ENCODE measurements at places on chromosomes 6 and 20.

DNA sequence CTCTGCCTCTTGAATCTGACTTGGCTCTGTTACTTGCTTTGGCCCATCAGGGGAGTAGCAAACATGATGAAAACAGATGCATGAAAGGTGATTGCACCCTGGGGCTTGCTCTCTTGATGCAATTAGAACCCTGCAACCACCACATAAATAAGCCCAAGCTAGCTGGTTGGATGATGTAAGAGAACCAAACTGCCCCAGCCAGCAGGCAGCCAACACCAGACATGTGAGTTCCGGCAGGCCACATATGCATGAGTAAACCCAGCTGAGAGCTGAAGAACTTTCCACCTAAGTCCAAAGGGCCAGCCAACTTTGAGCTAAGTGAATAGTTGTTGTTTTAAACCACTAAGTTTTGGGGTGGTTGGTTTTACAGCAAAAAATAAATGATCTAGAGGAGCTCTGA, 268.4 kb downstream of the FARS2 start:
- DNase-seq = no peak

GRCh38 chr20:59515013-59515905, 89.1 kb upstream of the PHACTR3 start:
- peak; percentile 2 for DNase-seq

- DNase-seq = peak; percentile 43
Measured at GRCh38 chr6:144667532-144668503, 382.7 kb downstream of the UTRN start.

DNA sequence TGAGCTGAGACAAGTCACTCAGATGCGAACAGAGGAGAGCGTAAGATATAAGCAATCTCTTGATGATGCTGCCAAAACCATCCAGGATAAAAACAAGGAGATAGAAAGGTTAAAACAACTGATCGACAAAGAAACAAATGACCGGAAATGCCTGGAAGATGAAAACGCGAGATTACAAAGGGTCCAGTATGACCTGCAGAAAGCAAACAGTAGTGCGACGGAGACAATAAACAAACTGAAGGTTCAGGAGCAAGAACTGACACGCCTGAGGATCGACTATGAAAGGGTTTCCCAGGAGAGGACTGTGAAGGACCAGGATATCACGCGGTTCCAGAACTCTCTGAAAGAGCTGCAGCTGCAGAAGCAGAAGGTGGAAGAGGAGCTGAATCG, 9.5 kb upstream of the SNRNP48 start:
- DNase-seq = no peak

DNA sequence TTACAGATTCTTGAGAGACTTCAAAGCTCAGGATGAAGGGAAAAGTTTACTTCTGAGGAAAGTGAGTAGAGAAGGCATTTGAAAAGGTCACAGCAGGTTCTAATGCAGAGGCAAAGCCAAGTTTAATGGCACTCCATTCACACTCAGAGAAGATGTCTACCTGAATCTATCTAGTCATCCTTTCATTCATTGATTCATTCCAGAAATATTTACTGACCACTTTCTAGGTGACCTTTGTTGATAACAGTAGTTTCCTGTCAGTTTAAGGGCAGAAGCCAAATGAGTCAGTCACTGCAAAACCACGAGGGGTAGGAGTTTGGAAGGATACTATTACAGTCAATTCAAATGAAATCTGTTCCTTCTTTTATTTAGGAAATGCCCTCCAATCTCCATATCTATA, 30.8 kb downstream of the FBXO5 start:
- DNase-seq = no peak

- peak; percentile 87 for DNase-seq
Measured at GRCh38 chr6:30544666-30545272, 11.5 kb downstream of the GNL1 start.

DNA sequence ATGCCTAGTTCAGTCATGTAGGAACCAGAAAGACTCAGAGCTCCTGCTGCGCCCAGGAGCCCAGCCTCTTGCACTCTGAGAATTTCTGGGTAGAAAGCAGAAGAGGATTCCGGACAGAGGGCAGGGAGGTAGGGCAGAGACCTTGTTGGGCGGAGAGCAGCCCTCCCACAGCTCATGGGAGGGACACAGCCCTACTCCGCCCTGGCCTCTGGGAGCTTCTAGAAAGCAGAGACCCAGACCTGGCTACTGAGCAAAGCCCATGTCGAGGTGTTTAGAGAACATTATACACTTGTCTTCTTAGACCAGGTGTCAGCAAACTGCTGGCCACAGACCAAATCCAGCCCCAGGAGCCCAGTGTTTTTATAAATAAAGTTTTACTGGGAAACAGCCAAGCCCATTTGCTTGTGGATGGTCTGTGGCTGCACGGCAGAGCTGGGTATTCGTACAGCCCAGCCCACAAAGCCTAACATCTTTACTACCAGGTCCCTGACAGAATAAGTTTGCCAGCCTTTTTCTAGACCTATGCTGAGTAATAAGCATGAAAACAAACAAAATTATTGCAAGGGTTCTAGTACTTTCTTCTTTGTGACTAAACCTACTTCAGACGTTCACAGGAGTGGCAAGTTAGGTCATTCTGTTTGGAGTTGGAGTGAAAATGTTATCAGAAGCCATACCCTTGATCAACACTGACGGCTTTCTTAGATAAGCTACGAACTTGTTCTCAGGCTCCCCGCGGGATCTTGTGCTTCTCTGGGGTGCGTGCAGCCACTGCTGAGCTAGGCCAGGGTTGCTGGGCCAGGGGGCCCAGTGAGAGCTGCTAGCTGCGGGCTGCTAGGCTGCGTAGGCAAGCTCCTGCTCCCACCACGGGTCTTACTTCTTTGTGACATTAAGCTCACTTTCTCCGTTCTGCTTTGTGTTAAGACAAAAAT, 235.1 kb upstream of the FOXQ1 start:
- no peak for DNase-seq

GRCh38 chr6:125287718-125288117, 14.0 kb downstream of the HDDC2 start:
- DNase-seq = no peak

DNA sequence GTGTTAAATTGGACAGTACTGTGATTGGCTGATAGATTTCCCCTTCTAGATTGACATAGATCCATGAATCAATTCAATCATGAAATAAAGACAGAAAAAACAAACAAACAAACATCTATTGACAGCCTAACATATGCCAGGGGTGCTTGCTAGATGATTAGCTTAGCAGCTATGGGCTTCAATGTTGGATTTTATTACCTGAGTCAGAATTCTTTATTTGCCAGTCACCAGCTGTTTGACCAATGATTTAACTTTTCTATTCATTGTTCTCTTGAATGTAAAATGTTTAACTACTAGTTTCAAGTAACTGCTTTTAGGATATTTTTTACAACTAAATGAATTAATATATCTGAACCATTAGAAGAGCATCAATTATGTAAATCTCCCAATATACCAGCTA, 901.3 kb upstream of the CITED2 start:
- no peak for DNase-seq

- DNase-seq = no peak
Measured at GRCh38 chr6:16634855-16635254, 126.4 kb downstream of the ATXN1 start.

GRCh38 chr6:128186729-128187128, 285.9 kb upstream of the THEMIS start:
- DNase-seq = no peak

- DNase-seq = no peak
Measured at GRCh38 chr6:109362102-109362884, 20.0 kb downstream of the CD164 start.

DNA sequence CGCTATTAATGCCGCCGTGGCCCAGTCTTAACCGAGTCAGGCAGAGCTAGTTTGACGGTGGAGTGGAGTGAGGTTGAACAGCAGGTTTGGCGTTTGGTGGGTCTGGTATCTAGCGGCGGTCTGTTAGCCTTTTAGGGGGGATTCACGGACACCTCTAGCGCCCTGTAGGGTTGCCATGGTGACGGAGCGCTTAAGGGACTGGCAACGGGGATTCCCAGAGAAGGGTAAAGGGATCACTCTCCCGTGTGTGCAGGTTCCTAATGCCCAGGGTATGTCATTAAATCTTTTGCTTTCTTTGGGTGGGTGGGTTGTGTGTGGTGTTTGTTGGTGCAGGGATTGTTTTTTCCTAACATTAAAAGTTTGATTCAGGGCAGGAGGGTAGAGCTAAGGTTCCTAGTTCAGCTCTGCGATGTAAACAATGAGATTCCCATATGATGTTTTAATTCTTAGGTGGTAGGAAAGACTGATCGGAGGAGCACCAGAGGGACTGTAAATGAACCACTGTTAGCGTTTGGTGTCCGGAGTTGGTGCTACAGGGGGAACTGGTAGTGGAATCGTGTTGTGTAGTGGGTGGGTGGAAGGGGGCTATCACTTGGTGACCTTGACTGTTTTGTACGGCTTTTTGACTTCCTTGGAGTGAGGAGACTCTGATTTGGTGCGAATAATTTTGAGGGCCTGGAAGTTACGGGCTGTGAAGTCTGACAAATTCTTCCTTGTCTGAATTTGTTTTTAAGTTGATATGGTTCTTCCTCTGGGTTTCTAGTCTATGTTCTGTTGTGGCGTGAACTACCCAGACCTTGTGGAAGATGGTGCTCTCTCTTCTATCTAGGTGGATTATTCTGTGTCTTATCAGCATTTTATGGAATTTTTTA, 5.0 kb downstream of the BRD2 start:
- DNase-seq = no peak

GRCh38 chr20:54717983-54718382, 242.6 kb downstream of the DOK5 start:
- no peak for DNase-seq

DNA sequence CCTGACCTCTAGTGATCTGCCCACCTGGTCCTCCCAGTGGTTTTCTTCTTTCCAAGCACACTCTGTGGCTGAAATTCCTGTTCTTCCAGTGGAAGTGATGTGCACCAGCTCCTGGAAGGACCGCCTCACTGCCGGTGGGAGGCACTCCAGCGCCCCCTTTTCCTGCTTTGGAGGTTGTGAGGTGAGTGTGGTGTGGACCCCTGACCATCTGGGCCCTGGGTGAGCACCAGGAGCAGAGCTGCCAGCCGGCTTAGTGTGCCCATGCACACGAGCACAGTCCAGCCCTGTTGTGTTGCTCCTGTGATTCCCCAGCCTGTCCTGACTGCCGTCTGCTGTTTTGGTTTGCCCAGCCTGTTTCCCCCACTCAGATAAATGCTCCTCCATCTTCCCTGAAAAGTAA, 134.6 kb downstream of the FNDC1 start:
- no peak for DNase-seq

DNA sequence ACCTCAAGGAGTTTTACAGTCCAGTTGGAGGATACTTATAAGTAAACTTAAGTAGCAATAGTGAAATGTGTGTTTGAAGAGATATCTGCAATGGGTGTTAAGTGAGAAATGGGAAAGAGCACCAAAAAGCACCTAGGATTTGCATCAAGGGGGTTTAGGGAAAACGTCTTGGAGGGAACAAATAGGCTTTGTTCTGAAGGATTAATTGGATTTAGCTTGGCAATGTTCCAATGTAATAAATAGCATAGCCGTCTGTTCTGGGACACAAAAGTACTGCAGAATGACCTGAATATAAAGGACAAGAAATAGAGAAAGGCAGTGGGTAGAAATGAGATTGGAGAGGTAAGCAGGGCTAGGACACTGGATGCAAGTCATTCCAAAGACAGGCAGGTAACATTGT, 2.8 kb upstream of the MYO6 start:
- no peak for DNase-seq

DNA sequence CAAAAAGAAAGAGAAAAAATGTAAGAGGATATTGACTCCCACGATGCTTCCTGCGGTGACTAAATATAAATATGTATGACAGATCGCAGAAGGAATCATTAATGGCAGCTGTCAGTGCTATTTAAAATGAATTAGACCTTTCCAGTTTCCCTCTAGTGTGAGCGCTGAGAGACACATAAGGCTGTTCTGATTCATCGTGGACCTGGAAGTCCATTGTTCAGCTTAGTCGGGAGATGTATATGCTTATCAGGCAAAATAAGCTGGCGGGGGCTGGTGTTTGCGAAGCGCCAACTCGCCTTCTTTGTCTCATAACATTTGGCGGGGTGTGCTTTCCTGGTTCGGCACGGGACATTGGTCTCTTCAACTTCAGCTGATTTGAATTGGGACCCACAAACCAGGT, 95.4 kb downstream of the CDH4 start:
- no peak for DNase-seq

DNA sequence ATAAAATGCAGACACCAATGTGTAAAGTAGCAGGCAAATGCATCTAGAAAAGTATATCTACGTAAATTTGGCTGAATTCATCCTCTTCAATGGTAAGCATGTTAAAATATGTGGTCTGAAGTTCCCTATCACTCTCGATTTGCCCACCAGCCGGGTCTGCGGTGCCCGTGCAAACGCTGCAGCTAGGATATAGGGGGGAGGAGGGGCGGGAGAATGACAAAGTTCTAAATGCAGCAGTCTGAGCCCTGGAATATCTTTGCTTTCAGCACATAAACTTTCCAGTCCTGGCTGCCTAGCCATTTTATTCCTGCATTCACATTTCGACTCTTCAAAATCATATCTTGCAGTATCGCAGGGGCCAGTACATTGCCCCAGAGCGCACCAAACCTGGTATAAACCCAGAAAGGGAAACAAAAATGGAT, 708 bp downstream of the NRN1 start:
- no peak for DNase-seq

- DNase-seq = no peak
Measured at GRCh38 chr6:154993026-154993425, 2.1 kb upstream of the TIAM2 start.

GRCh38 chr6:118333772-118334171, 214.3 kb upstream of the PLN start:
- no peak for DNase-seq

DNA sequence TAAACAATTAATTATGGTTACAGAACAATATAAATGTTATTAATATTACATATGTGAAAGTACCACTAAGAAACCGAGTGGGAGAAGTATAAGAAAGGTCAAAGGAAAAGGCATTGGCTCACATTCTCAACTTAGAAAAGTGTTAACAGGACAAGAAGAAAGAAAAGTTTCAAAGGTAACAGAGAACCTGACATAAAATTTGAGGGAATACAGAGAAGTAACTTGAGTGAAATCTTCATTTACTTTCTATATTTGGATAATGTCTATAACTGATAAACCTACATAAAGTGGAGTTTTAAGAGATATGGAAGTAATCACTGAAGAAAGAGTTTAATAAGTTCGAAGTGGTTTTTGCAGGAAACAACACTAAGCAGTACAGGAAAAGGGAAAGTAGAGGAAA, 30.1 kb downstream of the REPS1 start:
- no peak for DNase-seq

All from AML-193 (cell line).